ENCODE measurements at places on chromosomes 11 and 22.

GRCh38 chr11:33731723-33732531 lies 4.3 kb downstream of the CD59 start:
- no peak for DNase-seq

- DNase-seq = no peak
Measured at GRCh38 chr11:119189393-119189792, 4.1 kb downstream of the NHERF4 start.

GRCh38 chr22:25621986-25622385 lies 57.5 kb downstream of the GRK3 start:
- DNase-seq = no peak

DNA sequence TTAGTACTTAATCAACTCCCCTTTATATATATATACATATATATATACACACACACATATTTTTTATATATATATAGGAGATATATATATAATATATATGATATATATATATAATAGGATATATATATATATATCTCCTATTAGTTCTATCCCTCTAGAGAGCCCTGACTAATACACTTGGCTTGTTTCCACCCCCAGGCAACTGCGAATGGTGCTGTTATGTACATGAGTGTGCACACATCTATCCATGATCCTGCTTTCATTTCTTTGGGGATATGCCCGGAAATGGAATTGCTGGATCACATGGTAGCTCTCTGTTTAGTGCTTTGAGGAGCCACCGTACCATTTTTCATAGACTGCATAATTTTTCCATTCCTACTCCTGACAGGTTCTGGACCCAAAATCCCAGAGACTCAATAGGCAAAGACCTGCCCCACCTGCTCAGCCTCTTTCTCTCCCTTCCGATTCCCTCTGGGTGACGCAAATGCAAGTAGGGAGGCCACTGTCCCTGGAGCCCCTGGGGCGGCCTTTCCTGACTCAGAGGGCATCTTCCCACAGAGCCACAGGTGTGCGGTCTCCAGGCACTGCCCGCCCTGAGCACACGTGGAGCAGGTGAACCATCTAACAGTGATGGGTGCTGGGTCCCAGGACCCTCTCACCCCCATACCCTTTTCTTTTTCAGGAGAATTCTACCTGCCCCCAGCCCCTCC lies 12.0 kb downstream of the FGF3 start:
- no peak for DNase-seq

- no peak for DNase-seq
Measured at GRCh38 chr22:19807161-19807913, 46.8 kb downstream of the TBX1 start.

GRCh38 chr11:116927163-116927974 lies 89.9 kb upstream of the APOA1 start:
- DNase-seq = no peak

DNA sequence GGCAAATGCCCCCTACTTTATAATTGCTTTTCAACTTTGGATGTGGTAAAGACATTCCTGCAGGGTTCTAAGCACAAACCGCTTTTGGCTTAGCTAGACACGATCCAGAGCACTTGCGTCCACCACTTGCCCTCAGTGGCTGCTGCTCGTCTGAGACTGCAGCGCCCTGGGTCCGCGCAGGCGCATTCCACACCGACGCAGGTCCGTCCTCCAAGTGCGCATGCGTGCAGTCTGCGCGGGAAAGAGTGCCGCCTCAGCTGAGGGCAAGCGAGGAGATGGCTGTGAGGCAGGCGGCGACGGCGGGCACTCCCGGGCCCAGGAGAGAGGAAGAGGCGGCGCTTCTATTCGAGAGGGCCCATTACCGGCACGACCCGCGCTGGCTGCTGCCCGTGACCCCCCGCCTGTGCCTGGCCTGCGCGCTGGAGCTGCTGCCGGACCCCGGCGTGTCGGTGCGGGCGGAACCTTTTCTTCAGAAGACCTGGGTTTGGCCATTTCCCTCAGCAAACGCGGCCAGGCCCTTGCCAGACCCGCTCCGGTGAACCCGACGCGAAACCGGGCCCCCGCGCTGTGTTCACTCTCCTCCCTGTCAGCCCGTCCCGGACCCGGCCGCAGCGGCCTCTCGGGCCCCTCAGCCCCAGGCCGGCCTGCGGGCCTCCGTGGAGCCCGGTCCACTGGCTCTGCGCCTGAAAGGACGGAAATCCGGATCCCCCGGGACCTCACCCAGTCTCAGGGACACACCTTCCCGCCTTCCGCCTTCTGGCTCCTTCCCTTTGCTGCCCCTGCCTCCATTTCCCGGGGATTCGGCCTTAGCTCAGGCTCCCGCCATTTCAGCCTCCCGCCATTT lies at the start of gene MEI1:
Gene MEI1 (plus strand): TSS at position 240 of the 844 bp plus-strand sequence. CDS start 36 bp downstream, at position 276.
- peak; percentile 87 for DNase-seq

GRCh38 chr22:47612311-47612910 lies 850.0 kb downstream of the TBC1D22A start:
- no peak for DNase-seq

DNA sequence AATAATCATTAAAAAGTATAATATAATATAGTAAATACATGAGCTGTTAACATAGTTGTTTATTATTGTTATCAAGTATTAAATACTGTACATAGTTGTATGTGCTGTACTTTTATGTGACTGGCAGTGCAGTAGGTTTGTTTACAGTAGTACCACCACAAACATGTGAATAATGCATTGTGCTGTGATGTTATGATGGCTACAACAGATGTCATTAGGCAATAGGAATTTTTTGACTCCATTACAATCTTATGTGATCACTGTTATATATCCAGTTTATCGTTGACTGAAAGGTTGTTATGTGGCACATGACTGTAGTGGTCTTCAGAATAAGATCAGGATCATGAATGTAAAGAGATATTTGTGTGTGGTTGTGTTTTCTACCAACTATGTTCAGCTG lies 577.8 kb downstream of the JRKL start:
- DNase-seq = no peak

DNA sequence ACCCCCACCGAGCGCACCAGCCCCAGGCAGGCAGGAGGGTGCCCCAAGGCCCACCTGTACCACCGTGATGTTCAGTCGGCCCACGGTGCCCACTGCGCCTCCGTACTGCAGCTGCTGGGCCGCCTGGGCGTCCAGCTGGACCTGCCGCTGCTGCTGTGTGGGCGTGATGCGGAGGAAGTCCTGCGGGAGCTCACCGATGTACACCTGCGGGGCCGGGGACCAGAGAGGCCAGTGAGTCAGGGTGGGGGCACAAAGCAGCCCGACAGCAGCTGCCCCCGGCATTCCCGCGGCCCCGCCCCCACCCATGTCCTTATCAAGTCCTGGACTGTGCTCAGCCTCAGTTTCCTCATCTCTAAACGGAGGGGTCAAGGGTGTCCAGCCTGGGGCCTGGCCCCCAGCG lies 13.8 kb downstream of the TOLLIP start:
- DNase-seq = no peak

DNA sequence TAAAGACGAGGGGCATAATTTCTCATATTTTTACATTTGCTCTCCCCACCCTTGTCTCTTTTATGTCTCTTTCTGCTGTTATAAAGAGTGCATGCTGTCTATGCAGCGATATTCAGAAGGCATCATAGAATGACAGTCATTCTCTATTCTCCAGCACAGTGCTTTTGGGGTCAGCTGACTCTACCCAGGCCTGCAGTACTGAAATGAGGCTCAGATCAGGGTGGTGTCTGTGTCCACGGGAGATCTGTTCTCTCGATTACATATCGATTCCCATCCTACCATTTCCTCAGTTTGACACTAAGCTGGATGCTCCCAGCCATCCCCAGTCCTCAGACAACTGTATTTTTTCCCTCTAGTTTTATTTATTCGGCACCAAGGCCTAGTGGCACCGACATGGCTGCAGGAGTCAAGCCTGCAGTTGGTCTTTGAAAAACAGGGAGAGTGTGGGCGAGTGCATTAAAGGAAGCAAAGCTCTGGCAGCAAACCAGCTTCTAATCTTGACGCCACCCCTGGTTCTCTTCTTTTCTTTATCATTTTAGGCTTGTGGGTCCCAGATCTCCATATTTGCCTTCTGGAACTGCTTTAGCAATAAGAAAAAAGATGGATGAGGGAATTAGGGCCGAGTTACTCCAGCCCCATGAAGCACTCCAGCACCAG lies 71.6 kb upstream of the PICALM start:
- DNase-seq = no peak

GRCh38 chr22:22579869-22580604 lies 21.0 kb upstream of the PRAME start:
- no peak for DNase-seq

DNA sequence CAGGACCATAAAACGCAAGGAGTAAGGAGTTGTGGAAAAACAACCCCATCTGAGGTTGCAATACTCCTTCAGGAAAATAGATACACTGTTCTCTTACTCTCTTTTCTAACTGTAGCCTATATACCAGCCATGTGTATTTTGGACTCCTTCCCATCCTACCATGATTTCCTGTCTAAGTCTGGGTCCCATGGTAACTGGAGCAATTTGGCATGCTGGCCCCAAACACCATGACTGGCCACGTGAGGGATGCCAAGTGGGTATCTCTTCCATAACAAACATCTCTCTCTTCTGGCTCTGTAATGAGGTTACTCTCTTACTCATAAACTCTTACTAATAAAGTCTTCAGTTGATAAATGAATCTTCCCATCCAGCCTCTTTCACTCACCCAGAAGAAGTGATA lies 26.5 kb downstream of the ABTB2 start:
- DNase-seq = no peak

DNA sequence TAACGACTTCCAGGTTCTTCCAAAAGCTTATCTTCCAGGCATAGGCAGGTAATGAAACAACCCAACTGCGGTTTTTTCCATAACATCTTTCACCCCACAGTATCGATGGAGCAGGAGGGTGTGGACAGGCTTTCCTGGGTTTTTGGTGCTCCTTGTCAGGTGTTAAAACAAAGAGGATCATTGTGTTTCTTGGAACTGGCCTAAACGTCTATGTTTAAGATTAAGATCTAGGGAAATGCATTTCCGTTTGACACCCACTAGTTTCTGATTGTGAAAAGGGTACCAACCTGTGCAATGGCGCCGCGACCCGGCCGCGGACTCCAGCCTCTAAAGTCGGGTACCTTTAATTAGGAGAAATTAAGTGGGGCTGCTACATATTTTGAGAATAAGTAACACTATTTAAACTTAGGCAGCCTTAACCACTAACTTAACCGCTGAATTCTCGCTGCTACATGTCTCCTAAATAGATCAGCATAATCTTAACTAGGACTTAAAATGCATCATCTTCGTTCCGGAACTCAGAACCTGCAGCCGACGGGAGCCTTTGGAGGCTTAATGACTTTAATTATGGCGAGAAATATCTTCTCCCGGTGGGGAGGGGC lies 31.5 kb downstream of the C22orf31 start:
- DNase-seq = no peak

- no peak for DNase-seq
Measured at GRCh38 chr11:75242722-75243600, 2.4 kb downstream of the TPBGL start.

DNA sequence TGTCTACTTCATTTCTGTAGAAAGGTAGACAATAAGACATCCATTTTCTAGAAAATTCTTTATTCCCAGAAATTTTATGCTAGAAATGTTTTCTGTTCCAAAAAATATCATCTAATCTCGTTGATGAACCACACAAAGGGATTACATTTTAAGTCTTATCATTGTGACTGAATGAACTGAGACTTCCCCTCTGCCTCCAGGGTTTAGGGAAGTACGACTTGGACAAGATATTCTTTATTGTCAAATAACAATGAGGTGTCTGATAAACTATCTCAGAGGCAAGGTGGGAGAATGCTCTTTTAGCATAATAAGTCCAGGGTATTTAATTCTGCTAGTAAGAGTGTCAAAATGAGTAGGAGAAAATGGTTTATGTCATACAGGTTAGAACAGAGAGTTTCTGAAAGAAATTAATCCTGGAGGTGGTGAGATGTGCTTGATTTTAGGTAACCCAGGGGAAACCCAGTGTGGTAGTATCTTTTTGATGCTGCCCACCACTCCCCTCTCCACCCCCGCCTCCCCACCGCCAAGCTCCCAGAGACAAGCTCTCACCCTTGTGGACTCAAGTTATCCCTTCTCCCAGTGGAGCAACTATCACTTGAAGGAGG lies 100.6 kb downstream of the CD44 start:
- no peak for DNase-seq

- no peak for DNase-seq
Measured at GRCh38 chr11:36352922-36353321, 56.8 kb downstream of the PRR5L start.

GRCh38 chr11:33907421-33907820 lies 15.5 kb upstream of the LMO2 start:
- DNase-seq = no peak

DNA sequence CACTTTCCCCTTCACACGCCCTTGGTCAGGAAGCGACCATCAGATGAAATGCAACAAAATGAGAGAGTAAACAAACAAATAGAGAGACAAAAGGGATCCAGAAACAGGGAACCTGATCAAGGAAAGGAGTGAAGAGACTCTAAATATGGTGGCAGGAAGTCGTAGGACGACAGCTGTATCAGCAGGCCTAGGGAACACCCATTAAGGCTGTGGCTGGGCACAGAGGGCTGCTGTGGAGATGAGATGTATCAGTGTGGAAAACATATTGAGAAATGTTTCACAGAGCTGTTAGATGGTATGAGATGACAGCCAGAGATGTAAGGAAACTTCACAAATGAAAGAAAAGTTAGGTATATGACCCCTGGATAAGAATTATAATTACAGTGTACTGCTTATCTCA lies 155.8 kb upstream of the MTMR2 start:
- no peak for DNase-seq

DNA sequence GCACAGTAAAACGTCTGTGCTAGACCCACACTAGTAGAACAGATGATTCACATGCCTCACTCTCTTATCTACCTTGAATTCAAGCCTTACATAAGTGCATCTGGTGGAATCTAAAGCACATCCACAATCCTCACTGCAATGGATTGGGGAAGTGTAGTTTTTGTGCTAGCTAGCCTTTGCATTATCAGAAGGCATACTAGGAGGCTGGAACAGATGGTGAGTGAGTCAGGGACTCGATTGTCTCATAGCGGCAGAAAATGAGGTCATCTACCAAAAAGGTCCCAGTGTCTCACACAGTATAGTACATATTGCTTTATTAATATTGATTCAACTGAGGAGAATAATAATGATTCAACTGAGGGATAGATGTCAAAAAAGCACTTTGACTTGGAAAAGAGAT lies 9.3 kb downstream of the MSANTD4 start:
- no peak for DNase-seq

GRCh38 chr11:74397501-74398243 lies 561 bp downstream of the PGM2L1 start:
- peak; percentile 55 for DNase-seq

Measured in liver (tissue), 10 donors.